Kidney capillary endothelial cell (primary cell): ENCODE measurements at places on chromosomes 7 and 10.

GRCh38 chr7:101772508-101773211, 44.8 kb upstream of the CUX1 start:
- DNase-seq, result no peak

- no peak for DNase-seq
These were observed 123.1 kb upstream of the PITRM1 start for GRCh38 chr10:3295582-3296151.

GRCh38 chr7:109532262-109532992, 962.8 kb downstream of the DNAJB9 start:
- DNase-seq, result no peak

DNA sequence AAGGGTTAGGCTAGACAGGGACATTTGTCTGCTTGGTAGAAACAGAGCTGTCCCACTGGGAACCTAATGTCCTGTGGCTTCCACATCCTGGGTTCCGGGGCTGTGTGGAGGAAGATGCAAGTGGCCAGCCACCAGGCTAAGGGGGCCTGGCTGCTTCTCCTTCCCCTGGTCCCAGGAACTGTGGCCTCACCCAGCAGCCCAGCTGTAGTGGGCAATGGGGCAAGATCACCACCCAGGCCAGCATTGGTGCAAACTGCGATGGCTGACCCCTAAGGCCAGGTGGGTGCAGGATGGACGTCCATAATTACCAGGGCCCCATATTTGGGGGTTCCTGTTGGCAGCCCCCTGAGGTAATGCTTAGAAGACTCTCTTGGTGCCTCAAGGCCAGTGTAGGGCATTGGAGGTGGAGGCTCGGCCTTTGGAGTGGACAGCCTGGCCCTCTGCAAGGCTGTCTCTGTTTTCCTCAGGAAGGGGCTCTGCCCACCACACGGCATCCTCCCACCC, 226.7 kb downstream of the TCF7L2 start:
- no peak for DNase-seq

- no peak for DNase-seq
These were observed 24.8 kb downstream of the JCAD start for GRCh38 chr10:30034433-30035137.

- no peak for DNase-seq
These were observed 1355.2 kb downstream of the XPNPEP1 start for GRCh38 chr10:108567899-108568752.

DNA sequence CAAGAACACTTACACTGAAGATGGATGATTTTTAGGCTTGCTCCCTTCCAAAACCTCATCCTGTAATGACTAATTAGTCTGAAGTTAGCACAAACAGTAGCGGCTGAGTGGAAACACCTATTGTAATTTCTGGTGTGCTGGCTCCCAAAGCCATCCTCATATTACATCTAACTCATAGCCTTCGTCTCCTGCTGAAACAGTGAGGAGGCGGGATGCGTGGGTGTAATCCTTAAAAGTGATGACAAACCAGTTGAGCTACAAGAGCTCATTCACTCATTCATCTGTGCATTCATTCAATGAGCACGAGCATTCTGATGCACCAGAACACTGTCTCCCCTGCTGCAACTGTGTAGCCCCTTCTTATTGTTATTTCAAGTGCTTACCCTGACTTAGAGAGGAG, 235.3 kb downstream of the CALN1 start:
- no peak for DNase-seq

DNA sequence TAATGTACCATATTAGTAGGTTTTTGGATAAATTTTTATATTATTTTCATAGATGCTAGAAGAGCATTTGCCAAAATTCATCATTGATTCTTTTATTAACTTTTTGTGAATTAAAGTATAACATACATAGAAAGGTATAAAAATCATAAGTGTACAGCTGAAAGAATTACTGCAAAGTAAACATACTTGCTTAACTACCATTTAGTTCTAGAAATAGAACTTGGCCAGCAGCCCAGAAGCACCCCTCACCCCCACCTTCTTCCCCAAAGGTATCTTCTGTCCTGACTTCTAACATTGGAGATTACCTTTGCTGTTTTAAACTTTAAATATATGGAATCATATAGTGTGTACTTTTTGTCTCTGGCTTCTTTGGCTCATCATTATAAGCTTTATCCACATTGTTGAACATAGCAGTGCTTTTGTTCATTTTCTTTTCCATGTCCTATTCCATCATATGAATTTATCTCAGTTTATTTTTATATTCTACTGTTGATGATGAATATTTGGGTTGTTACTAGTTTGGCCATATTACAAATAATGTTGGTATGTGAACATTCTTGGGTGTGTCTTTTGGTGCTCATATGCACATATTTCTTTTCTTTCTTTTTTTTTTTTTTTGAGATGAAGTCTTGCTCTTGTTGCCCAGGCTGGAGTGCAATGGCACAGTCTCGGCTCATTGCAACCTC, 142.8 kb downstream of the ADK start:
- DNase-seq, result no peak

- no peak for DNase-seq
These were observed 22.8 kb upstream of the ORC5 start for GRCh38 chr7:104230606-104231005.

GRCh38 chr7:33719059-33719581, 186.2 kb upstream of the BMPER start:
- DNase-seq, result no peak

DNA sequence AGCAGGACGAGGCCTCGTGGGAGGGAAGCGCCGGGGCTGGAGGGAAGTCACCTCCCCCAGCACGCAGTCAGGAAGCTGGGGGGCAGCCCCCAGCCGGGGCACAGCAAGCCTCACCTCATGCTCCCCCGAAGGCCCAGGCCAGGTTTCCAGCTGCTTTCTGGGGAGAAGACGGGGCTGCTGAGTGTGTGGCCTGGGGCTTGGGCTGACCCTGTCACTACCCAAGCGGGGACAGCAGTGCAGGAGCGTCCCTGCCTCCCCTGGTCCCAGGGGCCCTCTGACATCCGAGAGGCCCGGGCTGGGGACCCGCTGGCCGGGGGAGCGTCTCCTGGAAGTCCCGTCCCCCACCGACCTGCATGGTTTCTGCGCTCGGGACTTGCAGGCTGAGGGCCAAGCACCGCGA, 19.7 kb upstream of the NKX6-2 start:
- DNase-seq, result no peak

DNA sequence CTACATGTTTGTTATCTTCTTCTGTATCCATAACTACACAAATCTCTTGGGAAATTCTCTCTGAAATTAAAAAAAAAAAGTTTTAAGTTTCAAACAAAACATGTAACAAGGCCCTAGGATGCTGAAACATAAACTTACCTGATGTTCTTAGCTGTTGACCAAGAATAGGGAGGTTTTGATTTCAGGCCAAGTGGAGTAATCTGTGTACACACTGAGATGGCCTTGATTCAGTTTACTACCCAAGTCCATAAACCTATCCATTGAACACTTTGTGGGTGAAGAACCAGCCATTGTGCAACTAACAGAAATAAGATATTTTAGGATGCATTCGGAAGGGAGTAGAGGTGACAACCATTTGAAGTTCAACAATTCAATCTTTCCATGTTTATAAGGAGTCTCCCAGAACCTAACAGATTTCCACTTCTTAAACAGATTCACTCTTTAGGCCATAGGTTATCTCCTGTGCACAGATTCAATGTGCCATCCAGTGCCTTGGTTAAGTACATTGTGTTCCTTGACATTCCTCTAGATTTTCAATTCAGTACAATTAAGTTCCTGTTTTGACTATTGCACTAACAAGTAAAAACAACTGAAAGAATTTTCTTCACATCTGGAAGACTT, 143.1 kb downstream of the CRPPA start:
- DNase-seq, result no peak

- DNase-seq, result no peak
These were observed 39.4 kb downstream of the SYPL1 start for GRCh38 chr7:106072715-106073091.

DNA sequence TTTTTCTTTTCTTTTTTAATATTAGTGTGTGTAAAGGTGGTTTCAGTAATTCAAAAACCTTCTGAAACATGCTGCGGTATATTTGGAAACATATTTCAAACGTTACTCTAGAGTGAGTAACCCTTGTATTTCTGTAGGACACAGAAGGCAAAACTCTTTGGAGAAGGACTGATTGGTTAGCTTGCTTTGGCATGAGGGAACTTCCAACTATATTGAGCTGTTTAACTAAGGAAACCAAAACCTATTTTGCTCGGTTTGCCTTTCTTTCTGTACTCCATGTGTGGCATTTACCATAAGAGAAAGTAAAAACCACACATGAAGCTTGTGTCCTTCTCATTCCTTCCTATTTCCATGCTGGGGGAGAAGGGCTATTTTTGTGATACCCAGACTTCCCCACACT, 149.8 kb downstream of the DYNC1I1 start:
- DNase-seq, result no peak

GRCh38 chr10:70354100-70354499, 28.3 kb downstream of the LRRC20 start:
- DNase-seq, result no peak

DNA sequence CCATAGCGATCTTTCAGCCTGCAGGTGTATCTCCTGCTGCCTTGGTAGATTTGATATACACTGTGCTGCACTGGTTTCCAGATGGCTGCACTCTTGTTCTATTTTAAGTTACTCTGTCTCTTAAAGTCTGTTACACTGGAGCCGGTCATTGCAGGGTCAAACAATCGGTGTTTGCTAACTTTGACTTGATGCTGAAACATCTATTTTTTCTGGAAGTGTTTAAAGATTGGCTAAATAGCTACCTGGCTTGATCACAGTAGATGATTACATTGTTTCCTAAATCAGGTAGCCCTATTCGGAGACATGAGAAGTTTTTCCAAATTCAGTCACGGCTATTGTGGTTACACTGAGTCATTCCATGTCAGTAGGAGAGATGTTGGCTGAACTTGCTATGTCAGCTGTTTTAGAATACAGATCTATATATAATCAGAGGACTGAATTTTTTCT, 574.8 kb downstream of the ETV1 start:
- DNase-seq, result no peak

GRCh38 chr10:85638797-85639196, 727.8 kb downstream of the GRID1 start:
- no peak for DNase-seq
